ENCODE measurements at places on chromosomes 2 and 18. TPM values are rescaled to one million over a fixed set of nuclear protein-coding genes. Genes with fewer than 3 reads are reported as not detected.
A peak's percentile ranks its signal among the peaks of the same experiment; 100 is the strongest.

- no peak for DNase-seq
Measured at GRCh38 chr18:57122936-57123510, 23.9 kb upstream of the BOD1L2 start.

- no peak for DNase-seq
Measured at GRCh38 chr18:78565240-78565639, 414.4 kb upstream of the SALL3 start.

The SERPINB3 gene
- total RNA-seq = not detected

DNA sequence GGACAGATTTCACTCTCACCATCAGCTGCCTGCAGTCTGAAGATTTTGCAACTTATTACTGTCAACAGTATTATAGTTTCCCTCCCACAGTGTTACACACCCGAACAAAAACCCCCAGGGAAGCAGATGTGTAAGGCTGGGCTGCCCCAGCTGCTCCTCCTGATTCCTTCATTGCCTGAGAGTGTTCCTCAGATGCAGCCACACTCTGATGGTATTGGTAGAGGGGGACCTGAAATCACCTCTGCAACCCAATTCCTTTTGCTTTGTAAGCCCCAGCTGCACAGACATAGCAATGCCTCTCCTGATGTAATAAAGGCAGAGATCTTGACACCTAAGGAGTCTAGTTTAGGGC, 1529.8 kb downstream of the RPIA start:
- no peak for DNase-seq

- peak; percentile 44 for DNase-seq
Measured at GRCh38 chr2:99729104-99730025, 239.5 kb upstream of the REV1 start.

- no peak for DNase-seq
Measured at GRCh38 chr2:23376972-23377371, 8.0 kb upstream of the KLHL29 start.

DNA sequence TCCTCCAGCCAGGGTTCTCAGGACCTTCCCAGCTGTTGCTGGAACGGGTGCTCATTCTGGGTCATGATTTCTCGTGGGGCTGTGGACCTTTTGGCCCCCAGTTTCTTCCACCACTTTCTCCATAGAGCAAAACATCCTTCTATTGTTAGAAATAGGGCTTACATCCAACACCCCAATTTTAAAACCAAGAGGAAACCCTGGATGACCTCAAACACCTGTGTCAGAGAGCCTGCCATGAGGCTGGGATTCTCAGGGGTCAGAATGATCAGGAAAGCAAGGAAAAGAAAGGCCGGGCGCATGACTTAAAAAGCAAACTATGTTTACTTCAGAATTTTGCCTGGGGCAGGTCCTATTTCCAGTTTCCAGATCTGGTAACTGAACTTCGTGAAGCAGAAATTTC, 307.9 kb upstream of the MEIS1 start:
- no peak for DNase-seq

The DNAJC5G gene
- not detected for total RNA-seq

DNA sequence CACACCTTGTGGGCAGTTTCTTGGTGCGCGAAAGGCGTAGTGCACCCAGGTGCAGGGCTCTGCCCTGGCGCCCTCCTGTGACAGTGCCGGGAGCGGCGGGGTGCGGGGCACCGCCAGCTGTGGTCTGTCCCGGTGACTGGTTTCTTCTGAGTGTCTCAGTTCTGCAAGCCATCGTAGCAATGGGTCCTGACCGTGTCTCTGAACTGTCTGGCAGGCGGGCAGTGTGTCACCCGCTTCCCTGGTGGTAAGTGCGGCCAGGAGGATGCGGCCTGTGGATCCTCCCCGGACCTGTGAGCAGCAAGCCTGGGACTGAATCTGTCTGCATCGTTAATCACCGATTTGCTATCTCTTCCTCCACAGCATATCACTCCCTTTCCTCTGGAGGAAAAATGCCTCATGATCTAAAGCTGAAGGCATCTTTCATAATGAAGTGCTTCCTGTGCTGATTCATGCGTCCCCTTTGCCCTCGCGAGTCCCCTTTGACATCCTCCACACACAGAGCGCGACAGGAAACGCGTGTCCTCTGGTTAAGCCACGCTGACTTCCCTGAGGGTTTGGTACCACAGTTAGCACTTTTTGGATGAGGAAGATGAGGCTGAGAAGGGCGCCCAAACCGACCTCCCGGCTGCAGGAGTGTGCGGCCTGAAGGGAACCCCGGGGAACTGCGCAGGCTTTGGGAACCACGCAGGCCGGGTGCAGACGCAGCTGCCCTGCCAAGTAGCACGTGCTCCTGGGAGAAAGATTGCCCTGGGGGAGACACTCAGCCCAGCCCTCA, 416.0 kb upstream of the HS6ST1 start:
- DNase-seq = no peak

GRCh38 chr2:99672766-99673350, 183.0 kb upstream of the REV1 start:
- no peak for DNase-seq

- no peak for DNase-seq
Measured at GRCh38 chr2:9738062-9738461, 105.2 kb upstream of the TAF1B start.

DNA sequence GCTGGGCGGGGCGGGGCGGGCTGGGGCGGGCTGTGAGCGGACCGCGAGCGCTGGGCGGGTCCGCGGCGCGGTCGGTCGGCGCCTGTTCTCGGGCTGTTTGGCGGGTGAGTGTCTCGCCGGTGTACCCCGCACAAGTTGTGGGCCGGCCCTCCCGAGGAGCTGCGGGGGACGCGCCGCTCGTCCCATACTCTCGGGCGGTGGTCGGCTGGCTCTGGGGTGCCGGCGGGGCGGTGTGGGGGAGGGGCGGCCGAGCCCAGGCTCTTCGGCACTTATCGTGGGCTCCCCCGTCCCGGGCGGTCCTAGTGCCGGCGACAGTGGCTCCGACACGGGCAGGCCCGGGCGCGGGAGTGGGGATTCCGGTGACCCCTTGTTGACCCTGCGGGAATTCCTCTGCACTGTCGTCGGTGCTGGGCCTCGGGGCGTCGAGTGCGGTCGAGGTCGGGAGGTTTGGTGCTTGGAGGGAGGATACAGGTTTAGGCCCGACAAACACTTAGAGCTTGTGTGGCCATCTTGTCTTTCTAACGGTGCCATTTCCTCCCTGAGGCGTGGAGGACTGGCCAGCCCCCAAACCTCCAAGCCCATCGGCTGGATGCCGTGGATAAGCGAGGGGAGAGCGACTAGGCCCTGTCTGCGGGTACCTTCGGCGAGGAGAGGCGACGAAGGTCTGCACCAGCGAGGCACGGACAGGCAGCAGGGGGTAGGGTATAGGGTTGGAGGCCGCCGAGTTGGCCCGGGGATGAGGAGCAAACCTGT, at the start of gene SEPTIN2:
Gene SEPTIN2 (plus strand): TSS at position 47 of the 753 bp plus-strand sequence. CDS start 8,308 bp downstream, outside the sequence.
- peak; percentile 71 for DNase-seq

- no peak for DNase-seq
Measured at GRCh38 chr18:76130845-76131244, 364.2 kb downstream of the ZNF516 start.

- DNase-seq = no peak
Measured at GRCh38 chr2:43152741-43153647, 73.4 kb downstream of the ZFP36L2 start.

The ECEL1 gene
- total RNA-seq = not detected

GRCh38 chr2:240462073-240462706, 26.7 kb downstream of the GPC1 start:
- no peak for DNase-seq

DNA sequence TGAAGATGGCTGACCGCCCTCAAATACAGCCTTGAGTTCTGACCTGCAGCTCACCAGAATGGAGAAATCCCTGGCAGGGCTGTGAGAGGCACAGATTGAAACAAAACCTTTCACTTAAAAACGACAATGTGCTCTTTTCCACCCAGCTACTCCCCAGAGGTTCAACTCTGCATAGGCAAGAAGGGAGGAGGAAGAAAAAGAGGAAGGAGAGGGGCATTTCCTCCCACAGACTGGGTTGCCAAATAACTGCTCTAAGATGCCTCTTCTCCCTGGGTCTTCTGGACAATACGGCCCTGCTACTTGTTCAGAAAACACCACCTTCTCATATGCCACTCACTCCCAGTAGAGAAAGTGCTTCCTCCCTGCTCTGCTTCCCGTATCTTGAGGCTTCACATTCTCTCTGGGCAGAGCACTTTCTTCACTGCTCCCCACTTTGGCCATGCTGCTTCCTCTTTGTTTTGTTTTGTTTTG, 136.4 kb upstream of the SLC1A4 start:
- DNase-seq = no peak

The OXER1 gene
- 1.5 TPM for total RNA-seq

- no peak for DNase-seq
Measured at GRCh38 chr2:162118166-162119031, 33.6 kb downstream of the GCG start.

DNA sequence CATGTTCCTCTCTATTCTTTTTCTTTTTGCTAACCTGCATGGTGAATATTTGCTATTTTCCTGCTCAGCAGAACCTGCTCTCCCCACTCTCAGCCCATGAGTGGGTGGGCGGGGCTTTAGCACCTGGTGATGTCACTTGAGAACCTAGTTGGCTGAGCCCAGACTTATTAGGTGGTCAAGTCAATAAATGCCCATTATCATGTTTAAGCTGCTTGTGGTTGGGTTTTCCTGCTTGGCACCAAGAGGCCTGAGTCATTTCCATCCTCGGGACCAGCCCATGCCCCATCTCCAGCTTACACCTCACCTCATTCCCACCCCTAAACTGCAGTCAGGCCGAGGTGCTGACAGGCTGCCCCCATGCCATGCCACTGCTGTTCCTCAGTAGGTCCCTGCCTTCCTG, 226.6 kb downstream of the ANKRD30B start:
- no peak for DNase-seq

DNA sequence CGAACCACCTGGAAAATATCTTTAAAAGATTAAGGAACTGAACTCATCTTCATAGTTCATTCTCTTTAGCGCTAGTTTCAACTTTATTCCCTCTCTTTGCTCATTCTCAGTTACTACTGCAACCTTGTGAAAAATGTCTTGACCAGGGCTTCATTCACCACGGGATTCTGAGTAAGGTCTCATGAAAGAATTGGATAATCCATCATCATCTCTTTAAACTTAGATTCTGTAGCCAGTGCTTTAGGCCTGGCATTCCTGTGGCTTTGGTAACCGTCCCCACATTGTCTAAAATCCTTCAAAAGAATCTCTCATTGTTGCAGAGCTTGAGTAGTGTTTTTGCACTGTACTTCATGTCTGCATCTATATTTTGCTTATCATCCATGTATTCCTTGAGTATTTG, 229.5 kb downstream of the ETAA1 start:
- DNase-seq = no peak

DNA sequence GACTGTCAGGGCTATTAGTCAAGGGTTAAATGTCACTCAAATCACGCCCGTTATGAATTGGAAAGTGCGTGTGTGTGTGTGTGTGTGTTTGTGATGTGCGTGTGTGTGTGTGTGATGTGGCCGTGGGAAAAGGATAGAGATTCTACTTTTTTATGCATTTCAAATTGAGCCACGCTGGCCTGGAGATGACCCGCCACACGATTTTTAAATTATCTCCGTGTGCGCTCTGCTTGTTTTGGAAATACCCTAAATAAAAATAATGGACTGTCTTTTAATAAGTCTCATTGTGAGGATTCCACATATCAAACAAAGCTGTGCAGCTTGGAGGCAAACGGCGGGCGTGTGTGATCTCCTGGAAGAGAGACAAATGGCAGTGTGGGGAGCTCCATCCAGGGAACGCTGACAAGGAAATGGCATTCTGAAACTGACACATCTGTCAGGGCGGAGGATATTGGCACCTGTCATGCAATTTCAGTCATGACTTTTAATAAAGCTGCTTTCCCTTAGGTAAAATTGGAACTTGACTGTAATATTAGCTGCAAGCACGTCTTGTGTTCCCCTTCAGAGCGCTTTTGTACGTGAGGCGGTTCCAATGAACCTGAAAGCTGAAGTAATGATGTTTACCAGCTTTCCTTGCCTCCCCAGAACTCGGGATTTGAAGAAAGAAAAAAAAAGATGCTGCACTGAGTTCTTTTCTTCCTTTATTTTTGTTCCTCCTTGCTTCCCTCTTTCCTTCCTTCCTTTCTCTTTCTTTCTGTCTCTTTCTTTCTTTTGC, 381.8 kb upstream of the SMIM21 start:
- DNase-seq = no peak

DNA sequence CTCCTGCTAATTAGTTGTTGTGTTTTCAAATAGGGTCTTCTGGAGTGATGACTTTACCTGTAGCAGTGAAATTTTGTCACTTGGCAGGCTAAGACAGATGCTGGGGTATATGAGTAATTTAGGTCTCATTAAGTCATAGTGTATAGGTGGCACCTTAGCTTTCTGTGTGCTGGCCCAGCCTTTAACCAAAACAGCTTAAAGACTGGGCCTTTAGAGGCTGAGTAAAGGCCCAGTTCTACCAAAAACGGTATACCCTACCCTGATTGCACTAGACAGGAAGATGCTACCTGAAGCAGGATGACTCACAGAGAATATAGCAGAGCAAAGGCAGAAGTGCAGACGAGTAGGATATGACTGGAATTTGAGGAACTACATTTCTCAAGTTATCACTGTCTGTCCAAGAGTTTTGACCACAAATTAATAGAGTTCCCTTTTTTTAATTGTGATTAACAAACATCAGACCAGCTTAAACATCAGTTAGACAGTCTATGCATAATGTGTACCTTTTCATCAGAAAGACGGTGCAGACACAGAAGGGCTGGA, 337.9 kb upstream of the SALL3 start:
- no peak for DNase-seq

DNA sequence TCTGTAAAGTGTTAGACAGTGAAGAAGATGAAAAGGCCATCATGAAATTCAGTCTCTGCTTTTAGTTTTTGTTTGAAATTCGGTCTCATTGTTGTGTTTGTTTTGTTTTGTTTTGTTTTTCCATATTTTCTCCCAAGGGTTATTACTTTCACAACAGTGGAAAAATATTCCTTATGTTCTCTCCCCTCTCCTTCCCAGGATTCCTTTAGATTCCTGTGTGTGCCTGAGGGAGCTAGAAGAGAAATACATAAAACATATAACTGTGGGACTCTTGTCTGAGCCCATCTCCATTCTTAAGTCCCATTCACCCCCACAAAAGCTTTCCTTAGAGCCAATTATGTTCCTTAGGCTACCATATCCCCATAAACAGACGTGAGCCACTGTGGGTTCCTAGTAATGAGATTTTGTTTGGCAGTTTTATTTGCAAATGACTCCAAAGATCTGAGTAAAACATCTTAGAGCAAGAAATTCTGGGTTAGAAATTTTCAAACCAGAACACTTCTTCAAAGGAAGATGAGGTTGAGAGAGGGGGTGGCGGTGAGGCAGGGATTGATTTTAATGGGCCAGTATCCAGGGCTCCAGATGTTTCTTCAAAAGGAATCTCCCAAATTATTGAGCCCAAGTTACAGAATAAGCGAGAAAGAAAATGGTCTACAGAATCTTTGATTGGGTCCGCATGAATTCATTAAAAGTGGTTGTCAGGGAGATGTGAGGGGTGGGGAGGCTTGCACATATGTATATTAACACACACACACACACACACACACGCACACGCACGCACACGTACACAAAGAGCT, 157.8 kb upstream of the TNP1 start:
- DNase-seq = no peak

Measured in endothelial cell (in vitro differentiated cells).